Kidney epithelial cell (primary cell): ENCODE measurements at places on chromosomes 16 and 17. TPM values are rescaled to one million over a fixed set of nuclear protein-coding genes. Genes with fewer than 3 reads are reported as not detected.

- no peak for DNase-seq
Measured at GRCh38 chr17:72346306-72346705, 225.5 kb downstream of the SOX9 start.

GRCh38 chr17:32863559-32863958 lies 13.4 kb downstream of the MYO1D start:
- DNase-seq, result no peak

- DNase-seq, result no peak
Measured at GRCh38 chr16:85554889-85555718, 58.0 kb upstream of the GSE1 start.

- no peak for DNase-seq
Measured at GRCh38 chr16:53668869-53669268, 34.8 kb downstream of the RPGRIP1L start.

GRCh38 chr17:77887464-77888241 lies 70.8 kb upstream of the TNRC6C start:
- peak; percentile 9 for DNase-seq

DNA sequence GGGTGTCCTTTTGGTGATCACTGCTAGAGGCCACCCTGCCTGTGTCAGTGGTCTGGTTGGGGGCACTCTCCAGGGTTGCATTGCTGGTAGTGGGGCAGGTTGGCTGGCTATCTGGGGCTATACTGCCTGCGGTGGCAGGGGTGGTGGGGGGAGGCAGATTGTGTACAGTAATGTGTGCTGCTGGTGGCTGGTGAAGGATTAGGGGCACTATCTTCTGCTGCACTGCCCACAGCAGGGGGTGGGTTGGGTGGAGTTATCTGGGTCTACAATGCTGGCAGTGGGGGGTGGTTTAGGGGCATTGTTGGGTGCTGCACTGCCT lies 204.0 kb upstream of the WSB1 start:
- no peak for DNase-seq

Gene AOC3
- 0.08 and 0.55 TPM in 2 replicates for total RNA-seq

Gene TNS4
- 0.34 TPM in 1 of 2 replicates, not detected in the other for total RNA-seq

DNA sequence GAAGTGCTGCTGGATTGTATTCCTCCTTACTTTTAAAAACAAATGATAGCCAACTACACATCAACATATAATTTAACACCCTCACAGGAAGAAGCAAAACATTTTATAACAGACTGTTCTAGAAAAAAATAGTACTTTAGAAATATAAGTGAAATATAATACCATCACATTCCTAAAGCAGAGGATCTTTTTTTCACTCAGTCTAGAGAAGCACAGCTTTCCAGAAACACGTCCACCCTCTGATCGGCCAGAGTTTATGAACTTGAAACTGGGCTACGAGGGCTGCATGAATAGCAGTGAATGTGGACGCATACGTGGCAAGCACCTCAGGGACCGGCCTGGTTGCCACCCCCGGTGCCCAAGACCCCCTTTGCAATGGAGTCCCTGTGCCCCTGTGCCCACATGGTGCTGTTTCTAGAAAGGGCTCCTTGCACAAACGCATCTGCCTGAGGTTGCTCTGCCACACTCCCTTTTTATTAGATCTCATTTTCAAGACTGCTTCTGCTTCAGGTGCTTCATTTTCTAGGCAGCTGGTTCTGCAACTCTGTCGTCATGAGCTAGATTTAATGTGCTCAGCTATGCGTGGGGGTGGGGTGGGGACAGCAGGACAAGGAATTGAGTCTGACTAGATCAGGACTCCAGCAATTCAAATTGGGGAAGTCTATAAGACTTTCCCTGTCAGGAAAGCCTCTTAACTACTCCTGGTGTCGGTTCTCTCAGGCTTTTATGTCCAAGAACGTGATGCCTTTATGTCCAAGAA lies 29.1 kb upstream of the ERN1 start:
- DNase-seq, result no peak

Gene PRSS36
- 0.55 and 1.5 TPM in 2 replicates for total RNA-seq

DNA sequence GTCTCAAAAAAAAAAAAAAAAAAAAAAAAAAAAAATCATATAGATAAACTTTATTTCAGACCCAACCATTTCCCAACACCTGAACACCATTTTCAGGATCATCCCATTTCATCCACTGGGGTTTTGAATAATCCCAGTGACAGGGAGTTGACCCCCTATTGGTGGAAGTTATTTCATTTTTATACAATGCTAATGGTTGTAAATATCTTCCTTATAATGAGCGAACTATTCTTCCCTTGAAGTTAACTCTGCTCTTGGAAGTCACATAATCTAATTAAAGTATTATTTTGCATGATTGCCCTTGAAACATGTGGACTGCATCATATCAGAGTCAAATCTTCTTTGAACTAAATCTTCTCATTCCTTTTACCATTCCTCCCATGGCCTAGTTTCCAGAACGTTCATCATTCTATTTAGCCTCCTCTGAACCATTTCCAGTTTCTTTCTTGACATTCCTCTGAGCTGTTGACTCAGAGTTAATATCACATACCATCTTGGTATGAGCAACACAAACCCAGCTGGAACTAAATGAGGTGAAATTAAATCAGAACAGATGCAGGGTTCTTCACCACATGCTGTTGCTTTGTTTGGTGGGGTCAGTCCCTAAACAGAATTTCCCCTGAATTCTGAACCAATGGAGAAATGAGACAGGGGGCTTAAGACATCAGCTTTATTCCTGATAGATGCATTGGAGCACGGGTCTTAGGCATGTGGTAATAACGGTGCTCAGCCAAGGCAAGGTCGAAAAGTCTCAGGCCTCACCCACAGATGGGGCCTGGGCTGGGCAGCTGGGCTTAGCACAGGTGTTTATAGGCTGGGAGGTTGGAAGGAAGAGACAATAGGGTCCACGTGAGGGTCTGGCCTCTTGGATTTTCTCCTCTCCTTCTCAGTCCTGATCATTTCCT lies 8.9 kb downstream of the HSD17B2 start:
- peak; percentile 35 for DNase-seq

Gene HCRT
- not detected in 2 replicates for total RNA-seq

DNA sequence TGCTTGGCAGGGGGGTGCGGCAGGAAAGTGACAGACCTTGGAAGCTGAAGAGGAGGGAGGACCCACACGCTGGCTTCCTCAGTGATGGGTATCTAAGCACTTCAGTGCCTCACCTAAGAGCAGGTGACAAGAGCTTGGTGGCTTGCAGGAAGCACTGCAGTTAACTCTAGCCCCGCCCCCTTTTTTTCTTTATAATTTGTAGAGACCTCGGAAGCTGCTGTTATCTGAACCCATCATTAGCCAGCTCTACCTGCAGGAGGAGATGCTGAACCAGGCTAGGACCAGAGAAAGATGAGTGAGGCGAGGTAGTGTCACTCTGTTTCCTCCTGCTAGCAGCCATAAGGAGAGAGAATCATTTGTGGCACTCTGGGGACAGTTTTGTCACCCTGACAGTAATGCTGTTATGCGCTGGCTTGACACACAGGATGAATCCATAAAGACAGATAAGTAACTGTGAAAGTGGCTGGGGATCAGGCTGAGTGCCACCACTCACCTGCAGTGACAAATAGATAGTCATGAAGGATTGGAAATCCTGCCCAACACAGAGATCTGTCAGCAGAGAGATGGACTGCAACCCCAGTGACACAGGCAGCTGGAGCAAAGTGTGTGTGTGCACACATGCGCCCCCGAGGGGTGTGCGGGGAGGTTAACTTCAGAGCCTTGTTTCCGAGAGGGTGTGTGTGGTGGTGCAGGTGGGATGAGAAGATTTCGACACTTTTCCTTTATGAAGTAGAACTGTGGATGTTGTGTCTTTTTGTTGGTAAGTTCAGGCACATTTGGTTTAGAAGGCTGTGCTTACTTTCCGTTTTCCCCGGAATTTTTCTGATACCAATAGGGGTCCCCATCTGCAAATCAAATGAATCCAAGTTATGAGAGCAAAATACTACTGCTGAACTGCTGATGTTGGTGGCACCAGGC lies 224.0 kb downstream of the IRX3 start:
- DNase-seq, result no peak

DNA sequence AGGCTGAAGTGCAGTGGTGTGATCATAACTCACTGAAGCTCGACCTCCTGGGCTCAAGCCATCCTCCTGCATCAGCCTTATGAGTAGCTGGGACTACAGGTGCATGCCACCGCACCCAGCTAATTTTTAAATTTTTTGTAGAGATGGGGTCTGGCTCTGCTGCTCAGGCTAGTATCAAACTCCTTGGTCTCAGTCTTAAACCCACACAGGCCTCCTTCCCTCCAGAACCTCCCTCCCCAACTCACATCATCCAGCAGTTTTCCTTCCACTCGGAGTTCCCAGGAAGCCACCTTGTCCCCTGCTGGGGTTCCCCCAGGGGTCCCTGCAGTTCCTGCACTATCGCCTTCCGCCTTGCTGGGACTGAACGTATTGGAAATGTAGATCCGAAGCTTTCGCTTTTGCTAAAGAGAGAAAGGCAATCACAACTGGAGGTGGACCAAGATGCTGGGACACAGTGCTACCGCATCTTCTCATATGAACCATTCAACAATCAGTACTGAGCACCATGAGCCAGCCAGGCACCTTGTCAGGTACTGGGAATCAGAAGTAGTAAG lies 7.2 kb downstream of the SMARCD2 start:
- no peak for DNase-seq

Gene MYLK3
- total RNA-seq, result 0.68 TPM in 1 of 2 replicates, not detected in the other

DNA sequence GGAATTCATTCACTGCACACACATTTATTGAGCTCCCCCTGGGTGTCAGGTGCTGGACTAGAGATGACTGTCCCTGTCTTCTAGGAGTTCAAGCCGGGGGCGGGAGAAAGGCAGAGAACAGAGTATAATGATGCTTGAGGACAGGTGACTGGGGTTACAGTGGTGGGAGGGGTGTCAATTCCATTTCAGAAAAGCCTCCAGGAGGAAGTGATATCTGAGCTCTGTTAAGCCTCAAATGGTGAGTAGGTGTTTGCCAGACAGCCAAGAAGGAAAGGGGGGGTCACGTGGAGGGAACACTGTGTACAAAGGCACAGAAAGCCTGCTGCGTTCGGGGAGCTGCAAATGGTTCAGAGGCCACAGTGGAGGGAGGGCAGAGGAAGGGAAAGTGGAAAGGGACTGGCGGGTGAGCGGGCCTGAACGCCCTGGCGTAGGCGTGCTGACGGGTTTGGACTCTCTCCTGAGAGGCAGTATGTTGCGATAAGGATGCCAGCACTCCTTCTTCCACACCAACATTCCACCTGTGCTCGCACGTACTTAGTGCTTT lies 9.7 kb upstream of the NXPH3 start:
- DNase-seq, result no peak

Gene FBXO39
- total RNA-seq, result 0.14 TPM in 1 of 2 replicates, not detected in the other

GRCh38 chr16:87845213-87845612 lies 24.1 kb downstream of the SLC7A5 start:
- no peak for DNase-seq

- no peak for DNase-seq
Measured at GRCh38 chr16:13435415-13435814, 484.5 kb upstream of the ERCC4 start.

DNA sequence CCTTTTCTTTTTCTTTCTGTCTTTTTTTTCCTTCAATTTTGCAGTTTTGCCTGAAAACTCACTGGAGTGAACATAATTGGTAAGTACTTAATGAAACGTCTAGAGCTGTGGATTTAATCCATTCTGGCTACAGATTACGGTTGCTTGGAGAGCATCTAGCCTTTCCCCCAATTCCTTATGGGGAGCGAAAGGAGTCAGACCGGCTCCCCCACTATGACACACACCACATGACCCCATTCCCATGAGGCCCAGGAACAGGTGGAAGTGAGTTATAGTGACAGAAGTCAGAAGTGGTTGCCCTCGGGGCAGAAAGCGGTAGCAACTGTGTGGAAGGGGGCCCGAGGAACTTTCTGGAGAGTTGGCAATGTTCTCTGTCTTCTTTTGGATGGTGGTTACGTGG lies 41.2 kb downstream of the EMP2 start:
- DNase-seq, result no peak

Gene SDR42E2
- not detected in 2 replicates for total RNA-seq

- DNase-seq, result no peak
Measured at GRCh38 chr16:16036359-16036792, 87.0 kb downstream of the ABCC1 start.

Gene CD7
- 0.21 TPM in 1 of 2 replicates, not detected in the other for total RNA-seq

- no peak for DNase-seq
Measured at GRCh38 chr17:33328129-33328528, 35.0 kb upstream of the ASIC2 start.

DNA sequence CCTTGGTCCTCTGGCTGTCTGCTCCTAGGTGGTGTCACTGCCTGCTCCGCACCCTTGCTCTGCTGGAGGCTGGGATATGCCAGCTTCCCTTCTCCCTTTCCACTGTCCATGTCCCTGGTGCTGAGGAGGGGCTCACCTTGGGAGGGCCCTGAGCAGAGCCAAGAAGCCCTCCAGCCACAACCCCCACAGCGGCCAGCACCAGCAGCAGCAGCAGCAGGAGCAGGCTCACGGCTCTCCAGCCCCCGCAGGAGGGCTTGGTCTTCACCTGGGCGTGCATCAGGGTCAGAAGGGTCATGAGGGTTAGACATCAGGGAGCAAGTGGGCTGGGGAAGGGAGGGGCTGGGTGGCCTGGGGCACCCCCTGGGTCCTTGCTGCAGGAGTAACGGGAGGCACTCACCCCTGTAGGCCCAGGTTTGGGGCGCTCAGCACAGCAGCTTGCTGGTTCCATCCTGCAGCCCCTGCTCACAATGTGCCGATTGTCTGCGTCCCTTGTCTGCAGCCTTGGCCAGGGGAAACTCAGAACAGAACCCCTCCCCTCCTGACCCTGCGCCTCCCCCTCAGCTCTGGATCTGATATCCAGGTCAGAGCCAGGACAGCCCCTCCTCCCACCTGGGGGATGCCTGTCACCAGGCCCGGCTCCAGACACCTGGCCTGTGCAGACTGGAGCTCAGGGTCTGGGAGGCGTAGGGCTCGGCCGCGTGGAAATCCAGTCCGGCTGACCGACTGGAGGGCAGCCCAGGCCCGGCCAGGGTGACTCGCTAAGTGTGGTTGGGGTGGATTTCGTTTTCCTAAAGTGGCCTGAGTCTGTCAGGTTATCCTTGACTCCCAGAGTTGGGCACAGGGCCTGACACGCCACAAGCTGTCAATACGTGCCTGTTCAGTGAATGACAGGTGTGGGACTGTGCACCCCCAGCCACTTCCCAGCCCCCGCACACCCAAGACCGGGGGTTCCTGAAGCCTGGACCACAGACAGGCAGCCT lies at the start of gene BRICD5:
Gene BRICD5, minus strand, starts transcription at position 478 of the 980 bp plus-strand sequence. Its CDS starts 30 bp downstream, at position 448.
- no peak for DNase-seq

DNA sequence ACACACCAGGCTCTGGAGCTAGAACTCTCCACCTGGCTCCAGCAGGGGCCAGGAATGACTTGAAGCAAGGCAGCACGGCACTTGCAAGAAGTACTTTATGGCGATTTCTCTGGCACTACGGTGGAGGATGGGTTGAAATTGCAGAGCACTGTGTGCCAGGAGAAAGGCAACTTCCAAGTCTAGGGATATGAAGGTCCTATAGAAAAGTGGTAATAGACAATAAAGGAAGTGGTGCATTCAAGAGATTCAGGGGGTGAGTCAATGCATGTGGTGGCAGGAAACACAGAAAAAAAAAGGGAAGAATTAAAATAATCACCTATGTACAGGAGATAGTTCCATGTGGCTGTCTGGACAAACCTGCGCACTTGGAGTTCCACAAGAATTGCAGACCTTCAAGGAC lies 240.3 kb upstream of the DYNLRB2 start:
- no peak for DNase-seq

DNA sequence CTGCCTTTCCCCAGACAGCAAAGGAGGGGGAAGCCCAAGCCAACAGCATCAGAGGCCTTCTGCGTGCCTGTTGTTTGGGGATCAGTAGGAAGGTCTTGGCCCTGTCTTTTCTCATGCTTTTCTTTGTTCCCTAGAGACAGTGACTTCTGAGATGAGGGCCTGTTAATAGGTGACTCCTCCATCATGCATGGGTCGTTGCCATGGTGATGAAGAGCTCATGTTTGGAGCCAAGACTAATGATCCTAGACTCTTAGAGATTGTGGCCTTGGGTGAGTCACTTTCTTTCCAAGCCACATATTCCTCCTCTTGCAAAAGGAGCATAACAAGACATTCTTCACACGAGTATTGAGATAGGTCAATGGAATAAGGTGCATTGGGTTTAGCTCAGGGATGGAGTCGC lies 201.1 kb upstream of the ASIC2 start:
- DNase-seq, result no peak
